ENCODE measurements at places on chromosomes 2 and 18. TPM values are rescaled to one million over a fixed set of nuclear protein-coding genes. Genes with fewer than 3 reads are reported as not detected.

GPC1 gene
- 73.3 TPM for total RNA-seq

DNA sequence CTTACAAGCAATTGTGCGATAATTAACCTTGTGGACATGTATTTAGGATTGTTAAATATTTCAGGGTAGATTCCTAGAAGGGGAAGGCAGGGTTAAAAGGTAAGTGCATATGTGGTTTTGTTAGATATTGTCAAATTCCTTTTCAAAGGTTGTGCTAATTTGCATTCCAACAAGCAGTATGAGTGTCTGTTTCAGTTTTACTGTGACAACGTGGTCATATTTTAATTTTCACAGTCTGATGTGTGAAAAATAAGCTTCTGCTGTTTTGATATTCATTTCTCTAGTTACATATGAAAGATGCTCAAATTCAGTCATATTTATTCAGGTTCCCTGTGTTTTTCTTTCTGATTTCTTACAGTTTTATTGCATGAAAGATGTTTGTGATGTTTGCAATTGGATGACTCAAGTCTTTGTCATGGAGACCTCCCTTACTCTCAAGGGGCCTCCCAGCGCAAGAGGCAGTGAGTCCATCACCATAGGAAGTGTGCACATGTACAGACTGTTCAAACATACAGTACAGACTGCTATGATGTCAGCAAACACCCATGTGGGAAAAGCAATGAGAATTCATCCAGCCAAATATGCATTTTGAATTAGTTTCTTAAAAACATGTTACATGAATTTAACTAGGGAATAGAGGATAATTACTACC, 310.8 kb downstream of the GALR1 start:
- H3K27ac ChIP-seq: no peak overlapping the region
- no peaks in the 10 kb centered on the region for H3K4me1 ChIP-seq
- H3K27me3 ChIP-seq: no peaks in the 10 kb centered on the region
- H3K36me3 ChIP-seq: no peaks in the 10 kb centered on the region

DNA sequence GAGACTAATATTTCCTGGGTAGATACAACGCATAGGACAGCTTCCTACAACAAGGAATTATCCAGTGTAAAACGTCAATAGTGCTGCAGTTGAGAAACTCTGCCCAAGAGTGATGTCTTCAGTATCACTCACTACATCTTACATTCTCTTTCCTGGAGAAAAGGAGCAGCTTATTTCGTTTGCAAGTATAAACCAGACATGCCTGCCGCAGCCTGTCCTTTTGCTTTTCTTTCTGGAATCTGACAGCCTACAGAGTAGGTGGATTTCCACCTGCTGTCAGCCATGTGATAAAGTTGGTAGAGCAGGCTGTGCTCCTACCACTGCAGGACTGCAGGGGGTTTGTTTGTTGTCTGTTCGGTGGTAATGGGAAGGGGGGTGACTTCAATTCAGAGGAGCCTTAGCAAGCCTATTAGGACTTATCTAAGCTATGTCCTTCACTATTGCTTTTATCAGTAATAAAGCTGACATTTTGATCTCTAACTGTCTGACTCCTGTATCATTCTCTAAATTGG, 439.1 kb downstream of the GRB14 start:
- DNase-seq: no peak
- no peaks in the 10 kb centered on the region for H3K36me3 ChIP-seq
- no peaks in the 10 kb centered on the region for H3K4me1 ChIP-seq
- no peak overlapping the region for H3K27ac ChIP-seq
- no peaks in the 10 kb centered on the region for H3K27me3 ChIP-seq
- H3K4me3 ChIP-seq: no peak overlapping the region

GRCh38 chr2:57891086-57891712, 155.4 kb upstream of the VRK2 start:
- H3K27me3 ChIP-seq: no peaks in the 10 kb centered on the region
- no peak overlapping the region for H3K27ac ChIP-seq
- no peaks in the 10 kb centered on the region for H3K4me1 ChIP-seq
- no peaks in the 10 kb centered on the region for H3K36me3 ChIP-seq

- H3K4me1 ChIP-seq: peaks cover 10% of the 10 kb centered on the region
- H3K27me3 ChIP-seq: no peaks in the 10 kb centered on the region
- DNase-seq: no peak
- peak overlapping the region; percentile 10 for H3K4me3 ChIP-seq
These were observed 120.8 kb downstream of the MEIS1 start for GRCh38 chr2:66555501-66556324.

DNA sequence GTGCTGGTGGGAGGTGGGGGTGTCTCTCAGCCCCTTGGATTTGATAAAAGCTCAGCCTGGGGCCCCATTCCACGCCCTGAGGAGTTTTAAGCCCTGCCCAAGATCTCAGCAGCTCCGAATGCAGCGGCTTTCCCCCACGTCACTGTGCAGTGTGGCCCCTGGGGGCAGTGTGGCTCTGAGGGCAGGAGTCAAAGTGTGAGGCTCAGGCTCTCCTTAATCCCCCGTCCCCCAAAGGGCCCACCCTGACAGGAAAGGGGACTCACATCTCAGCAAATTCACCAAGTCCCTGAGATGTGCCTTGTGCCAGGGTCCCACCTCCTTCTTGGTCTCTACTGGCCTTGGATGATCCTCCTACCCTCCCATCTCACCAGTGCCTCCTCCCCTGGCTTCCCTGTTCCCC, 25.2 kb downstream of the NPPC start:
- H3K27ac ChIP-seq: no peak overlapping the region
- no peaks in the 10 kb centered on the region for H3K4me1 ChIP-seq
- no peaks in the 10 kb centered on the region for H3K36me3 ChIP-seq
- DNase-seq: peak; percentile 18

DNA sequence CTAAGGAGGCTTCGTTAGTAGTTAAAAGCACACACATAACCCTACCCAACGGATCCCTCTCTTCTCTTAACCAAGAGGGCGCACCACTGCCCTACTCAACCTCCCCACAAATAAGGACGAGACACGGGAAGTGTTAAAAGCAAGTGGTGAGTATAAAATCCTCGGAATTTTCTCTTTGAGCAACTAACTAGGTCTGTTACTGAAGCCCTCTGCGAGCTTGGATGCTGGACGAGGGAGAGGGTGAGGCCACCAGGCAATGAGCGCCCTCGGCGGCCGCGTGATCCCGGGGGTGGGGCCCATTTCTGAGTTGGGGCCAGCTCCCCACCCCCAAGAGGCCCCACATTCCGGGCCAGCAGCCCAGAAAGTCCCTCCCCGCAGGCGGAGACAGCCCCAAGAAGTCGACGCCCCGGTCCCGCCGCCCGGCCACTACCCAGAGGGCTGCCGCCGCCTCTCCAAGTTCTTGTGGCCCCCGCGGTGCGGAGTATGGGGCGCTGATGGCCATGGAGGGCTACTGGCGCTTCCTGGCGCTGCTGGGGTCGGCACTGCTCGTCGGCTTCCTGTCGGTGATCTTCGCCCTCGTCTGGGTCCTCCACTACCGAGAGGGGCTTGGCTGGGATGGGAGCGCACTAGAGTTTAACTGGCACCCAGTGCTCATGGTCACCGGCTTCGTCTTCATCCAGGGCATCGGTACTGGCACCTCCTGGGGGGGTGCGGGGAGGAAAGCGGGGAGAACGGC, at the start of gene CYBRD1:
Gene CYBRD1, plus strand, starts transcription at position 423 of the 736 bp plus-strand sequence. Its CDS starts 72 bp downstream, at position 495.
- no peaks in the 10 kb centered on the region for H3K27me3 ChIP-seq
- no peaks in the 10 kb centered on the region for H3K36me3 ChIP-seq
- H3K27ac ChIP-seq: peak within 1 kb of the TSS; percentile 92
- peaks cover 9% of the 10 kb centered on the region for H3K4me1 ChIP-seq

VWA3B gene
- 0.56 TPM for total RNA-seq

DNA sequence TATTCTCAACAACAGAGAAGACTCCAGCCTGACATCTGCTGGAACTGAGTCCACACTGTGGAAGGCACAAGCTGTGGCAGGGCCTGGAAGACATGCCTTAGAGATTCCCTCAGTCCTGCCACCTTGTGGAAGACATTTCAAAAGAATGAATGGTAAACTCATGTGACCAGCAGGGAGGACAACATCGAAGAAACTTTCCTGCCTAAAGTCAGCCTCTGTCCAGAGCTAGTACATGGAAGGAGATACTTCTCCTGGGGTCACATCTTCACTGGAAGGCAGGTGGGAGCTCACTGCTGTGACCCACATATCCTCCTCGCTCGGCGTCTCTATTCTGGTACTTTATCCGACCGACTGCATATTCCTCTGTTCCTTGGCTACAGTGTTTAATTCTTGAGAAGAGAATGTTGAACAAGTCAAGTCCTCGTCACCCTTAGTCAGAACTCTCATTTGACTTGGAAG, 59.5 kb downstream of the PUM2 start:
- no peak for DNase-seq
- no peak overlapping the region for H3K27ac ChIP-seq
- H3K4me3 ChIP-seq: no peak overlapping the region
- no peaks in the 10 kb centered on the region for H3K4me1 ChIP-seq
- no peaks in the 10 kb centered on the region for H3K27me3 ChIP-seq
- H3K36me3 ChIP-seq: no peaks in the 10 kb centered on the region

TANC1 gene
- total RNA-seq: 25.8 TPM

GRCh38 chr2:101500860-101501259, 25.9 kb upstream of the RFX8 start:
- H3K36me3 ChIP-seq: no peaks in the 10 kb centered on the region
- peaks cover 3% of the 10 kb centered on the region for H3K4me1 ChIP-seq

DNA sequence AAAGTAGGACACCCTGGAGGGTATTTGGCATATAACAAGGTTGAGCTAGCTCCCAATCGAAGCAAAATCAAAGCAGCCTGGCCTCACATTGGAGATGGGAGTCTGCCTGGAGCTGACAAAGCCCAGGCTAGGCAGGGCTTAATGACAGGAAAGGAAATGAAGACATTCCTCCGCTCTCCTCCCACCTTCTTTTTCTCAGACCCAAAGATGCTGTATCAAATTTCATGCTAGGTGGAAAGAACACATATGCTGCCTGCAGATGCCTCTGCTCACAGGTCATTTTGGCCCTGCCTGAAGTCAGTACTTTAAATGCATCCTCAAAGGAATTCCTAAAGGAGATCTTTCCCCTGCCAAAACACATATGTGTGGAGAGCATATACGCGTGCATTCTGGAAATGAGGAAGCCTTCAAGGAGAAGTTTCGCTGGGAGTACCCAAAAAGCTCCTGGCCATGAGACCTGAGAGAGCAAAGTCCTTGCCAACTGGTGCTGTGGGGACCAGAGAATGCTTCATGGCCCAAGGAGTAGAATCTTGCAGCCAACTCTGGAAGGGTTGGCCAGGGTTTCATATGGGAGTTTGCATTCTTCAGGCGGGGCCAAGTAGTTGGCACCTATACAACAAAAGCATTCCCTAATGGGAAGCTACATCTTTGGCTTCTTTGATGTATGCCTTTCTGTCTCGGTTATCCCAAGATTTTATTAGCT, 88.0 kb downstream of the AQP4 start:
- H3K4me3 ChIP-seq: no peak overlapping the region
- DNase-seq: no peak
- H3K27me3 ChIP-seq: no peaks in the 10 kb centered on the region
- H3K36me3 ChIP-seq: no peaks in the 10 kb centered on the region
- no peak overlapping the region for H3K27ac ChIP-seq

DNA sequence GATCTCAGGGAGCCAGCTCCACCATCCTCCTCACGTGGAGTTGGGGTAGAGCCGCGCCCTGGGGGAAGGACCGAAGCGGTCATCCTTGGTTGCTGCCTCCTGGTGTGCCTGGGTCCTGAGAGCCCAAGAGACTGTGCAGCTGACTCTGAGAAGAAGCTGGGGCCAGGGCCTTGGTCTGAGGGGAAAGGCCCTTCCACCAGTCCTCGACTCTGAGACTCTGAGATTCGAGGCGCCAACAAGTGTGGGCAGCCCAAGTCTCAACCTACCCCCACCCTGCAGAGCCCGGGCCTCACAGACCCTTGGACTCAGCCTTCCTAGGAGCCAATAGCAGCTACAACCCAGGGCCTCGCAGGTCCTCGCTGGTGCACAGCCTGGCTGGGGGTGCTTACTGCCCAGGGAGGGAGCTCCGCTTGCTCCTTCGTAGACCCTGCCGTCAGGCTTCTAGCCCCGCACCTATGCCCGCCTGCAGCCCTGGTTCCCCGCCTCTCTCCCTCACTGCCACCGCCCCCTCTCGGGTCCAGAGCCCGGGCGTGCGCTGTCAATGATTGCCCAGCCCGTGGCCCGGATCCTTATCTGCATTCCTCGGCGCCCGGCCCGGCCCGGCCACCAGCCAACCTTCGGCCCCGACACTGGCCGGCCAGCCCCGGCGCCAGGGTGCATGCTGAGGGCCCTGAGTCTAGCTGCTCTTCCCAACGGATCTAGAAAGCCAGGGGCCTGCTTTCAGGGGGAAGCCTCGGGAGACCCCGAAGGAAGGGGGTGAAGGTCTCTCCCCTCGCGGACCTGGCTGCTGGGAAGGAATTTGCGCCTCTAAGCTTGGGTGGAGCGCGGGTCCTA, 2.0 kb downstream of the IHH start:
- H3K27ac ChIP-seq: no peak overlapping the region
- no peak for DNase-seq
- H3K36me3 ChIP-seq: no peaks in the 10 kb centered on the region
- peaks cover 7% of the 10 kb centered on the region for H3K4me1 ChIP-seq
- peak overlapping the region; percentile 32 for H3K4me3 ChIP-seq
- peaks cover 3% of the 10 kb centered on the region for H3K27me3 ChIP-seq

DNA sequence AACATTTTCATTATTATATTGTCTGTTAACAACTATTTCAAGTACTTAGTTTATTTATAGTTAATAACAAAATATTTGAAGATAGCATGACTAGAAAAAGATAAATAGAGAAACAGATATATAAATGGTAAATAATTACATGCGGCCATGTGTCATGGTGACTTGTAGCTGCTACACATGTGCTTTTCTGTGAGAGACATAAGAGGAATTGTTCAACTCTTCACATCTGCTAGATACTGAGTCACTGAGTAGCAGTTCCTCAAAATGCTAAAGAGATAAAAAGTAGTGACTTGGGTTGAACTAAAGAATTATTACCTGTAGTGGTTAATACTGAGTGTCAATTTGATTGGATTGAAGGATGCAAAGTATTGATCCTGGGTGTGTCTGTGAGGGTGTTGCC, 37.5 kb upstream of the SCN9A start:
- no peaks in the 10 kb centered on the region for H3K27me3 ChIP-seq
- H3K27ac ChIP-seq: no peak overlapping the region
- H3K4me1 ChIP-seq: no peaks in the 10 kb centered on the region
- H3K36me3 ChIP-seq: no peaks in the 10 kb centered on the region
- H3K4me3 ChIP-seq: no peak overlapping the region

GRCh38 chr2:86633155-86633651, 9.5 kb upstream of the RNF103 start:
- H3K27ac ChIP-seq: no peak overlapping the region
- no peak overlapping the region for H3K4me3 ChIP-seq
- no peaks in the 10 kb centered on the region for H3K36me3 ChIP-seq
- no peak for DNase-seq

GALNT3 gene
- 32.7 TPM for total RNA-seq

GRCh38 chr18:80246445-80247392, 595 bp downstream of the PARD6G start:
- no peaks in the 10 kb centered on the region for H3K27me3 ChIP-seq
- H3K27ac ChIP-seq: peak overlapping the region; percentile 21
- DNase-seq: peak; percentile 39
- H3K4me1 ChIP-seq: peaks cover 2% of the 10 kb centered on the region
- peak overlapping the region; percentile 85 for H3K4me3 ChIP-seq

- H3K27me3 ChIP-seq: no peaks in the 10 kb centered on the region
- H3K36me3 ChIP-seq: no peaks in the 10 kb centered on the region
- DNase-seq: no peak
- no peak overlapping the region for H3K27ac ChIP-seq
These were observed 107.5 kb downstream of the GULP1 start for GRCh38 chr2:188399159-188399558.

UPP2 gene
- not detected for total RNA-seq

IGFBP5 gene
- total RNA-seq: 1,984 TPM

- no peak overlapping the region for H3K4me3 ChIP-seq
- no peaks in the 10 kb centered on the region for H3K36me3 ChIP-seq
- no peak overlapping the region for H3K27ac ChIP-seq
- no peaks in the 10 kb centered on the region for H3K27me3 ChIP-seq
- H3K4me1 ChIP-seq: peaks cover 6% of the 10 kb centered on the region
These were observed 111.6 kb downstream of the RNF144A start for GRCh38 chr2:7028846-7029245.
